ENCODE measurements at places on chromosomes 11 and 22. TPM values are rescaled to one million over a fixed set of nuclear protein-coding genes. Genes with fewer than 3 reads are reported as not detected.

ANO9 gene
- 8.7 TPM for polyA plus RNA-seq

DNA sequence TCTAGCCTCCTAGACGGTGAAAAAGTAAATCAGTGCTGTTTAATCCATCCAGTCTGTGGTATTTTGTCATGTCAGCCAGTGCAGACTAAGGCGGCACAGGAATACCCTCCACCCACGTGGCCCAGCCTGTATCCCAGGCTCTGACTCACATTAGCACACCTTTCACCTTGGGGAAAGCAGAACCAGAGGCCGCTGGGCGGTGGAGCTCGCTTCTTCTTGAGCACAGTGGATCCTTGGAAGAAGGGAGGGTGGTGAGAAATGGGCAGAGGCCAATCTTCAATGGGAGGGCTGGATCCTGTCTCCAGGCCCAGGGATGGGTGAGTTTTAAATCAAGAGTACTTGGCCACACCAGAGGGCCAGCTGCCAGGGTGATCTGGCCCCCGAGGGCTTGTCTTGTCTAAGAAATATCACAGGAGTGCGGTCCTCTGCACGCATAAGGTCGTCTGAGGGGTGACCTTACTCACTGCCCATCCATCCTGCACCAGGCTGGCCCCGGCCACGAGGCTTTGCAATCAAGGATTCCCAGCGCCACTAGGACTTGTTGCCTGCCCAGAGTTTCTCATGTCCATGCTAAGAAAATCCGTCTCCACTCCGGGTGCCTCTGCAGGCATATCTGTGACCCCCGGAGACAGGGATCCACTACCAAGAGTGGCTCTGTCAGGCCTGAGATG is 658.5 kb downstream of the BRD1 start:
- DNase-seq = no peak

DNA sequence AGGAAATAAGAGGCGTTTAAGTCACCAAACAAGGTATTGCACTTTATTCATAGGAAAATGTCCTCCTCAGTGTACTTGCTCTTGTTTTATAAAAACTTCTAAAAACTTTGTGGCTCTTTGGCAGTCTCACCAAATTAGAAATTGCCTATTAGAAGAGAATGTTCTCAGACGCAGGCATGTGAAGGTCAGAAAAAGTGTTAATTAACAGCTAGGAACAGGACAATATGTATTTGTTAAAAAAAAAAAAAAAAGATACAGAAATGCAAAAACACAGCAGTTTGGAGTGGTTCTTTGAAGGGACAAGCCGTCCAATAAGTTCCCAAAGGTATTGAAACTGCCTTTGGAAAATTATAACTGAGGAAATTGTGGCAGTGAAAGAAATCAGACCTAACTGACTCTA is 67.9 kb downstream of the SLC25A17 start:
- no peak for DNase-seq

DNA sequence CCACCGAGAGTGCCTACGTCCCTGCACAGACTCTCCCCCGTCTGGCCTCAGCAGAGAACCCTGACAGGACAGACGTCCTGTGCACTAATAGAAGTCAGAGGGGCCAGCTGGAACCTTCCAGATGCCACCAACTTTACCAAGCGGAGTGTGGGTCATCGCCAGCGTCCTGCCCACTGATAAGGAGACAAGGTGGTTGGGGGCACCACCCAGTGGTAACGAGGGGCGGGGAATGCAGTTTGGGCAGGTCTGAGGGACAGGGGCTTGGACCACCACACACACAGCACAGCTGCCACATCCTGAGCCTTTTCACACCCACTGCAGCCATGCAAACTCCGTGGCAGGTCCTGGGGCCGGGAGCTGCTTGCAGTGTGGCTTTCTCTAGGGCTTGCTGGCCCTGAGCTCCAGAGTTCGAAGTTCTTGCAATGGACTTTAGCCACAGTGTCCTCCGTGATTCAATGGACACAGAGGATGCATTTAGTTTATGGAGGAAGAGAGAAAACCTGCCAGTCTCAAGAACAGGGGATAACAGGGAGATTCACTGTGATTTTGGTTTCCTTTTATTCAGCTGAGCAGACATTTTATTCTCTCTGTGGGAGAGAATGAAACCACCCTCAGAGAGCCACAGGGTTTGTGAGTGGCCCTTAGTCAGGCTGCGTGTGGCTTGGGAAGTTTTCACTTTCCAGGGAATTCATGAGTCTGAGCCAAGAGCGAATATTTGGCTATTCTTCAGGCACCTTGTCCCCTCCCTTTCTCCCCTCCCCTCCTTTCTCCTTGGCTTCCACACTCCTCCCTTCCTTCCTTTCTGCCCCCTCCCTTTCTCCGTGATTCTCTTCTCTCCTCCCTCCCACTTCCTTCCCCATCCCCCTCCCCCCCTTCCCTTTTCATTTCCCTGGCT is 13.1 kb downstream of the MRGPRG start:
- DNase-seq = peak; percentile 47

- DNase-seq = no peak
Measured at GRCh38 chr11:27468209-27468994, 4.2 kb downstream of the LGR4 start.

RTN4R gene
- polyA plus RNA-seq = 3.0 TPM

DNA sequence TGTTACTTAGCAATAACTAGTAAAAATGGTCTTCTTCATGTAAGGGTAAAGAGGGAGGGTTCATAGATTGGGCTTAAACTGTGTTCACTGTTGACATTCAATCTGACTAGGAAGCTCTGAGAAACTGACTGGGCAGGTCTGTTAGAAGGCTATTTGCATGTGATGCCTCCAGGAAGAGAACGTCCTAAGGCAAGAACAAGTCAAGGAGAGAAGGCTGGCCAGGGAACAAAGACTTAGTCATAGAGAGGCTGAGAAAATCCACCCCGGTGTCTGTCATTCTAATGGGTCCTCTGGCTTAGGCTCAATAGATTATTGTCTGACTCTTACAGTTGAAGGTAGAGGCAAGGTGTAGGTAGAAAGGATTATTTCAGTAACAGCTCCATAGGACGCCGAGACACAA is 50.3 kb upstream of the CD44 start:
- no peak for DNase-seq

GGT5 gene
- 50.7 TPM for polyA plus RNA-seq

DNA sequence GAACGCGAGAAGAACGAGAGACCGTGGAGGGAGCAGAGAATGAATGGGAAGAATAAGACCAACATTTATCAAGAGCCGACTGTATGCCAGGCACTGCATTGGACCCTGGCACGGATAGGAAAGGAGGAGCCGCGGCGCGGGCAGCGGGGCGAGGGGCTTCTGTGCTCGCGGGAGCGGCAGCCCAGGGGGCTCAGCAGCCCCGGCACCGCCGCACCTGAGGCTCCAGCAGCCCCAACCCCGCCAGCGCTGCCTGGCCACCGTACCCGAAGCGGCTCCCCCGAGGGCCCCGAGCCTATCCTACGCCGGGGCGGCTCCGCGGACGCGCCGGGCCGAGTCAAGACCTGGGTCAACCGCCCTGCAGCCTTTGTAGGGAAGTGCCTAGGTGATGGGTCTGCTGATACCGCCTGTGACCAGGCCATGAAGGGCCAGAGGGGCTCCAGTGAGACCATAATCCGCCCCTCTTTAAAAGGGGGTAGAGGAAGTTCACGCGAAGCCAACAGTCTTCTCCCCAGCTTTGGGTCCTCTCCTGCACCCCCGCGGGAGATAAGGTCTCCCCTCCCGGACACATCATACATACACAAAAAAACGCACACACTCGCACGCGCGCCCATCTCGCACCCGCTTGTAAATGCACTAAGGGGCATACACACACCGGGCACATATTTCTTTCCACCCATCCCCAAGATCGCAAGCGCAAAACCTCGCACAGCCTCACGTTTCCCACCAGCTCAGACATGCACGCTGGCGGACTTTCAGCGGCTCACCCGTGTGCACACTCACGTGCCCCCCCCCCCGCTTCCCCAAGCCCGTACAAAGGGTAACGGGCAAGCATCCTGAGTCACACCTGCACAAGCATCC is 935 bp upstream of the RTN4RL2 start:
- DNase-seq = no peak

DNA sequence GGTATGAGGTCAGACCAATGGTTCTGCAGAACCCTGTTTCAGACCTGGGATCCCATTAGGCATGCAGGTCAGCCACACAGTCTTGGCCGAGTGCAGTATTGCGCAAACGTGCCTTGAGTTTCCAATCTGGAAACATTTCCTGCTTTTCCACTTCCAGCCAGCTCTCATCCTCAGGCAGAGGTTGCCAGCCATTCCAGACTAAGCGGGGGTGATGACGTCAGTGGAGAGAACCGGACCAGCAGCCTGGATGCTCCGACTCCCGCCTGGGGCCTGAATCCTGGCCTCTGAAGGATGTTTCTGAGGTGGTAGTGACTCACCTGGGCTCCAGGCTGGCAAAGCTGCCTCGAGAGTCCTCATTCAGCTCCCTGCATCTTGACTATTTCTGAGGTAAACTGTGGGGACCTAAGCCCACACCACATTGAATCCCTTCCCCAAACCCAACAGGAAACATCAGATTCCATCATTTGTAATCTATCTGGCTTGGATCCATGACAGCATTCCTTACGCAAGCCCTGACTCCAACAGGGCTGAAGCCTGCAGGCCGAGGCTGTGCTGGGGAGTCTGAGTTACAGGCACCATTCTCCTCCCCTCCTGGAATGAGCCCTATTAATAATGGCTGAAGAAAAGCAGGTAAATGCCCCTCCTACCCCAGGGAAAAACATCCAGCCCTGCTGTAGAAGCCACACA is 83.0 kb downstream of the ABTB2 start:
- peak; percentile 94 for DNase-seq

GRCh38 chr11:70354629-70355028 is 43.7 kb upstream of the CTTN start:
- no peak for DNase-seq

DNA sequence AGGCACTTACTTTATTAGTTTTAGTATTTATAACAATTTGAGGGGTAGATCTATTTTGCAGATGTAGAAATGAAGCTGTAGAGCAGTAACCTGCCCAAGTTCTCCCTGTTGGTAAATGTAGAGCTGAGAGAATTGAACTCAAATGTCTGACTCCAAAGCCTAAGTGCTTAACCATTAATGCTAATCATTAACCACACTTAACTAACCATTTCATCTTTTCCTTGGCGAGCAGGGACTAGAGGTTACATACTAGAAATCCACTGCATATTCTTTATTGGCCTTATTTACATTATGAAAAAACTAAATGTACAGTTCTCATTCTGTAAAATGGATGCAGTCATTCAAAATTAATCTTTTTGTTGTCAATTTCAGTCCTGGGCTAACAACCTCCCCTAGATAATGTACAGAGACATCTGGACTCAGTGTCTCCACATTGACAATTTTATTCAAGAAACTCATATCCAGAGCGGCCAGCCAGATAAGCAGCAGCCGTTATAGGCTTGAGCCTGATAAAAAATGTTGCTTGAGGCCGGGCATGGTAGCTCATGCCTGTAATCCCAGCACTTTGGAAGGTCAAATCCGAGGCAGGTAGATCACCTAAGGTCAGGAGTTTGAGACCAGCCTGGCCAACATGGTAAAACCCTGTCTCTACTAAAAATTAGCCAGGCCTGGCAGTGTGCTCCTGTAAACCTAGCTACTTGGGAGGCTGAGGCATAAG is 76.7 kb upstream of the PICALM start:
- DNase-seq = no peak

- no peak for DNase-seq
Measured at GRCh38 chr11:122681735-122682134, 26.2 kb downstream of the UBASH3B start.

MFRP gene
- polyA plus RNA-seq = not detected
